Astrocyte of the spinal cord (primary cell): ENCODE measurements at places on chromosomes 6 and 20.

DNA sequence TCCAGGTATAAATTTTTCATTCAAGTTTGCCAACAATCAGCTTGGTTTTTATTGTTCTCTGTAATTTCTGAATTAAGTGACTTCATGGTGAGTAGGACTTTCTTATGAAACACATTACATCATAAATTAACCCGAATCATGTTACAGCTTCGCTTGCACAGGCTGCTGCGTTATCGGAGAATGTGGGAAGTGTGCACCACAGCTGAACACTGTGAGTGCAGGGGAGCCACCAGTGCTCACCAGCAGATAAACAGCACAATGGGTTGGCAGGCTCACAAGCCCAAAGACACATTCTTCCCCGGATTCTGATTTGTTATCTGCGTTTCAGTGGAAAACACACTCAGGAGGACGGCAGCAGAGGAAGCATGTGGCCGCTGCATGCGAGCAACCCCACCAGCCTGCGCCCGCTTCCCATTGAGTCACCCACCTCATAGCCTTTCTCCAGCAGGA is 121.1 kb downstream of the GMDS start:
- no peak for DNase-seq

DNA sequence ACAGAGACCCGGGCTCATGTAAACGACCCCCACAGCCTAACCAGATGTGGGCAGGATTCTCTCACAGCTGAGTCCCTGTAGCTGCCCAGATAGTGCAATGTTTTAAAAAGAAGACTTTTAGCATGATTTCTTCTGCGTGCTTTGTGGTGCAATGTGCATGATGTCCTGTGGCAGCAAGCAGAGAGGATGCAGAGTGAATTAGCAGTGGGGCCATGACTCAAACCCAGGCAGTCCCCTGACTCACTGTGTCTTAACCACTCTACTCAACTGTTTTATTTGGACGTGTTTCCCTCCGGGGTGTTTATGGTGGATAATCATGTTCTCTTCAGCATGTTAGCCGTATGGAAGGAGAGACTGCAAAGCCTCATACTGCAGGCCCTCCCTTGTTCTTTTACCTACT is 247.9 kb downstream of the SLC24A3 start:
- peak; percentile 78 for DNase-seq

DNA sequence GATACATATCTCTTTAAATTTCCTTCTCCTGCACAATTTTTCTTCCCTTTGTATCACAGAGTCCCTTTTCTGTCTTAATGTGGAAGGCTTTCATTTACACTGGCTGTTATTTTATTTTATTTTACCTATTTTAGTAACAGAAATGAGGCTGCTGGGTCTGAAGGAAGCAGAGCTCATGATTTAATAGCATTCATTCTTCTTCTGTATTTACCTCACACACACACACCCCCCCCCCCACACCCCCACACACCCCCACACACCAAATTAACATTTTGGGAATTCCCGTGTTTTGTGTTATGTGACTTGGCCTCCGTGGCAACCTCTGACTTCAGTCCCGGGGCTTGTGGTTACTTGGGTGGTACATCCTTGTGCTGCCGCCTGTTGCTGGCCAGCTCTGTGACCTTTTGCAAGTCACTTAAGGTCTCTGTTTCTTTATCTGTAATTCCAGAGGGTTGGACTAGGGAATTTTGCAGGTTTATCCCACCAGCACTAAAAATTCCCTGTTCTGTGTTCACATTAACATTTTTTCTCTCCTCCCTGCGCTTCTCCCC is 108.8 kb downstream of the TIAM2 start:
- no peak for DNase-seq

DNA sequence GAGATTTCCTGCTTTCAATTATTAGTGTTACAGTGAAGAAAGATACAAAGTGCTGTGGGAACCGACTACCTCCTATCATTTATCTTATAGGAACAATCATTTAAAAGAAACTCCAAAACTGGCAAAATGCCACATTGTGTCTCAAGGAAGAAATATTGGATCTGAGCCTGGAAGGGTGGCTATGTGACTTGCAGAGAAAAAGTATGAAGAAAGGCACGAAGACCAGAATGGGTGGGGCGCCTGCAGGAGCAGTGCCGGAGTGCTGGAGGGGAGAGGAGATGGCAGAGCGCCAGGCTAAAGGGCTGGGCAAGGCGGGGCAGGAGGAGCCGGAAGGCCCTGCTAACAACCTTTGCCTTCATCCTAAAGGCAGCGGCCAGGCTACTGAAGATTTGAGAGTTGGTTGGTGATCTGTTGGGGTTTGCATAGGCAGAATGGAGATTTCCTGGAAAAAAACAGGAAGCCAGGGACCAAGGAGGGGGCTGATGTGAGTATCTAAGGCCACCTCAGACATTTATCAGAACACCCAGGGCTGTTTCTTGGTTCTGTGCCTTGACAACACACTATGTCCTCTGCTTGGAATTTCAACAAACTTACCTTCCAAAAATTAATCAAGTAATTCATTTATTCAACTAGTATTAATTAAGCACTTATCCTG is 125.6 kb downstream of the MAFB start:
- DNase-seq = peak; percentile 48

DNA sequence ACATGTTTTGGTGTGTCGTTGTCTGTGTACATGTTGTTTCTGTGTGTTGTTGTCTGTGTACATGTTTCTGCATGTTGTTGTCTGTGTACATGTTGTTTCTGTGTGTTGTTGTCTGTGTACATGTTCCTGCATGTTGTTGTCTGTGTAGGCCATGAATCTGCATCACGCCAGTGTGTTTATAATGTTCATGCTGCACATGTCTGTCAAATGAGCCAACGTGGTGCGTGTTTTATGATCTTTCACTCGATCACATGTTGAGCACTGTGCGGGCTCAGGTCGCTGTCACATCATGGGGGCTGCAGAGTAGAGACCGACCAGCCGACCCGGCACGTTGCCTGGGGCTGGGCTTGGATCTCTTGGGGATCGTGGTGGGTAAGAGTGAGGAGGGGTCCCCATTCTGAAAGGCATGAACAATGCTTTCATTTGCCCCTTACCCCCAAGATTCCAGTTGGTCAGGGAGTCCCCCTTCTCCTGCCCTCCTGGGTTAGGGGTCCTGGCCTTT is 26.5 kb upstream of the SLCO4A1 start:
- no peak for DNase-seq

- no peak for DNase-seq
These were observed 184.7 kb upstream of the JARID2 start for GRCh38 chr6:15061180-15061641.

DNA sequence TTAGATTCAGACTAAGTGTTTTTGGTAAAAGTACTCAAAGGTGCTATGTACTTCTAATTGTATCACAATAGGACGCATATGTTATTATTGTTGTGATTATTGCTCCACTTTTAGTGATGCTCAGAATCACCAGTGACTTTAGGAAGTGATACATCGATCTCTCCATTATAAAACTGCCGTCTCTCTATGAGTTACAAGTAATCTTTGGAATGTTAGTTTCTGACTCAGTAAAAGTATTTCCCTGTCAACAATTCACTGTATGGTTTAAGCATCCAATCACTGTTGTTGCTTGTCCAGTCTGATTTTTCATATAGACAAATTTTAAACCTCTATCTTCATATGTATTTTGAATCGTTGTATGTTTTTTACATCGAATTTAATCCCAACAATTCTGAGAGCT is 9.4 kb downstream of the DCBLD1 start:
- DNase-seq = peak; percentile 44

GRCh38 chr20:61904456-61904855 is 161.2 kb downstream of the TAF4 start:
- DNase-seq = no peak

DNA sequence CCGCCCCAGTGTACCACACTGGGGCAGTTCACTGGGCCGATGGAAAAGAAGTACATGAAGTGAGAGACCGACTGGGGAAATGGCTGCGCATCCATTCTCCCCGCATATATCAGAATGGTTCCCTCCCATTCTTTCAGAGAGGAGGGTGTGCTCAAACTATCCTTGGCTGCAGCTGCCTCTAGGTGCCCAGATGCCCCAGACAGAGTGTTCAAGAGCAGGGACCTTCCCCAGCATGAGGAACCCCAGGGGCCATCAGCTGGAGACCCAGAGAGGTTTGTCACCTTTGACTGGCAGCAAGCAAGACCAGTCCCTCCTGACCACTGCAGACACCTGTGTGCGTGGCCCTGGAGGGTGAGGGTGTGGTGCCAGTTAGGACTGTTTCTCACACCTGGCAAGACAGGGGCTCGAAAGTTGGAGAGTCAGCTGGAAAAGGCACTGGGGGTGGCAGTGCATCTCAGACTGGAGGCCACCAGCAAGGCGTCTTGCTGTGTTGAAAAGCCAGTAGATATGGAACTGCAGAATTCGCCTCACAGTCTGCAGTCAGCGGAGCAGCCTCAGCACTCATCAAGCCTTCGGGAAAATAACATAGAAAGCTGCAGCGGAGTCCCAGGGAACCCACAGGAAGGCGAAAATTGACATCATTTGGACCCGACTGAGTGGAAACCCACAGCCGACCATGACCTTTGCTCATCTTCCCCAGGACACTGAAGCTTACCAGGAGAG is 76.7 kb downstream of the GPR6 start:
- no peak for DNase-seq

DNA sequence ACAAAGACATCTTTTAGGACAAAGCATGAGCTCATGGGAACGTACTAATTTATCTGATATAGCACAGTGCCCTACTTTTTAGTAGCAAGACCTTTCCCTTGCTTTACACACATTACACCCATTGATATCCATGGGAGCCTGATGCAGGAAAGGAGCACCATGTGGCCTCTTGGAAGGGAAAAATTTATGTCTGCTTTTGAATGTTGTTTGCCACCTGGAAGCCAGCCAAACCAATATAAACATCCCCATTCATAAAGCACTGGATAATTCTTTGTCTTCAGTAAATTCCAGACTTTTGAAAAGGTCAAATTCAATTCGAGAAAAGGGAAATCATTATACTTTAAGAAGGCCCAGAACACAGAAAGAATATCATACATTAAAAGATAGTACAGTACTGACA is 152.3 kb upstream of the BEND6 start:
- peak; percentile 70 for DNase-seq

GRCh38 chr6:168163096-168163731 is 84.2 kb upstream of the FRMD1 start:
- no peak for DNase-seq

GRCh38 chr6:101666256-101666655 is 272.7 kb downstream of the GRIK2 start:
- peak; percentile 73 for DNase-seq

GRCh38 chr6:83853178-83854000 is at the start of gene RIPPLY2:
Gene RIPPLY2 (plus strand): TSS chr6:83853360. CDS start chr6:83853417, 57 bp downstream.
- peak; percentile 43 for DNase-seq
